Bladder microvascular endothelial cell (primary cell): ENCODE measurements at places on chromosomes 6 and 20. TPM values are rescaled to one million over a fixed set of nuclear protein-coding genes. Genes with fewer than 3 reads are reported as not detected.

Gene MARCKS
- 91.6 and 192 TPM in 2 replicates for total RNA-seq

Gene HRH3
- not detected in 2 replicates for total RNA-seq

Gene RAD21L1
- total RNA-seq: not detected in 2 replicates

Gene EDN1
- 199 and 486 TPM in 2 replicates for total RNA-seq

Gene TP53TG5
- not detected in 2 replicates for total RNA-seq

Gene KIZ
- 3.6 and 4.2 TPM in 2 replicates for total RNA-seq

Gene RIPOR3
- under 0.01 and 0.63 TPM in 2 replicates for total RNA-seq

Gene BLCAP
- 31.7 and 68.9 TPM in 2 replicates for total RNA-seq

Gene PRR18
- total RNA-seq: not detected in 2 replicates
